Fibroblast of skin of right biceps (primary cell): ENCODE measurements at places on chromosomes 1 and 21.

DNA sequence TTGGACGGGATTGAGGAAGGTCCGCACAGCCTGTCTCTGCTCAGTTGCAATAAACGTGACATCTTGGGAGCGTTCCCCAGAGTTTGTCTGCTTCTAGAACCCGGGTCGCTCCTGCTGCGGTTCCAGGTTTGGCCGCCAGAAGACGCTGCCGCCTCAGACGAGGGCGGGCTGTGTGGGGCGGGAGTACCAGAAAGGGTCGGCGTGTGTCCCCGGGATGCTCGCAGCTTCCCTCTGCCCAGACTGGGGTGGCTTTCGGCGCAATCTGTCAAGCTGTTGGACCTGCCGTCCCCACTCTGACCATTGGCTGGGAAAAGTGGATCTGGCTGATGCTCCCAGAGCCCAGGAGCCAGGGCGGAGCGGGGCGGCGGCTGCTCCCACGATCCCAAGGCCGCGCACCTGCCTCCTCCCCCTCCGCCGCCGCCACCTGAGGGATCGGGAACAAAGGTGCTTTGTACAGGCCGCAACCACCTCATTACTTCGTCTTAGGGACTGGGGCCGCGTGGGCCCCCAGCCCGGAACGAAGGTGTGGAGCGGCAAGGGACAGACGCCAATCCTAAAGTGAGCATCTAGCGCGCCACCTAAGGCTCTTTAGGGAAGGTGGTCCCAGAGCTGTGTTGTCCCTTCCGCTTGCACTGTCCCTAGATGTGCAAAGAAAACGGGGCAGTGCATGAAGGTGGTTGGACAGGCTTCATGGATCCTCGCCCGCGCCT is 683 bp upstream of the EFNA4 start:
- peak; percentile 62 for DNase-seq

GRCh38 chr1:43706598-43707189 is 642 bp upstream of the ST3GAL3 start:
- DNase-seq = no peak

DNA sequence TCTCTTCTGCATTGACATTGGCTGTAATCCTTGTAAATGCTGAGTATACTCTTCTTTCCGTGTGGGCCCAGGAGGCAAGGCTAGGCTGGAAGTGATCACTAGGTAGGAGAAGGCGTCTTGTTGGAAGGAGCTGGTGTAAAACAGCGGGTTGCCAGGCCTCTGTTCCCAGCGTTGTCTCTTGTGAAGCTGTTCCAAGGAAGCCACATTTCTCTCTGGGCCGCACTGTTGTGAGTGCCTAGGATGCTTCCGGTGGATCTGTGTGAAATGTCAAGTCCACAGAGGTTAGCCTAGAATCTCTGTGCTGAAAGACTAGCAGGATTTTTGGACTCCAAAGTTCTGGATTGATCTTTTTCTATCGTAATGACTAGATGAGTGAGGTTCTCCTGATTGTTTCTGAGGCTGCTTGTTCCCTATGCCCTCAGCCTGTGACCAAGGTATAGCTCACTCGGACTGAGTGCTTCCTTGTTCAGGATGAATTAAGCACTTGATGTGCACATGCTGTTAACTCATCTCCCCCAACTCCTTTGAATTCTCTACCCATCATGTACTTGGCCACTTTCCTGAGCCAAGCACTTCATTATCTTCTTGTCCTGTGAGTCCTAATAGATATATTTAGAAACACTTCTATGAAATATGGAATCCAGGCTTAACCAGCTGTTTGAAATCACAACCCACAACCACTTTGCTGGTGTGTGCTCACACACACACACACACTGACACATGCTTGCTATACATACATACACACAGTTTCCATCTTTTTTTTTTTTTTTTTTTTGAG is 63.3 kb downstream of the PBX1 start:
- DNase-seq = no peak

DNA sequence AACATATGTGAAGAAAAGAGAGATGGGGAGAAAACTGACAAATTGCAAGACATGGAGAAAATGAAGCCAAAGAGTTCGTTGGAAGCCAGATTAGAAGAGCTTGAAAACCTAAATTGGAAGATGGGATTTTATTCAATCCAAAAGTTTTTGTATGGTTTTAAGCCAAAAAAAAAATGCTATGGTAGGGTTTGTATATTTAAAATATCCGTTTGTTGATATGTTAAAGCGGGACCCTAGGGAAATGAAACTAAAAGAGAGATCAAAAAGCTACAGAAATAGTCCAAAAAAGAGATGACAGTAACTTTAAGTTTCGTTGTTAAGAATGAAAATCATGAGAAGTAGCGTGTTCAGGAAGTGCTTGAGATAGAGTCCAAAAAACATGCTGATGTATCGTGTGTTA is 617.7 kb upstream of the ADGRL2 start:
- no peak for DNase-seq

GRCh38 chr1:41466146-41466545 is 18.3 kb downstream of the EDN2 start:
- DNase-seq = no peak

DNA sequence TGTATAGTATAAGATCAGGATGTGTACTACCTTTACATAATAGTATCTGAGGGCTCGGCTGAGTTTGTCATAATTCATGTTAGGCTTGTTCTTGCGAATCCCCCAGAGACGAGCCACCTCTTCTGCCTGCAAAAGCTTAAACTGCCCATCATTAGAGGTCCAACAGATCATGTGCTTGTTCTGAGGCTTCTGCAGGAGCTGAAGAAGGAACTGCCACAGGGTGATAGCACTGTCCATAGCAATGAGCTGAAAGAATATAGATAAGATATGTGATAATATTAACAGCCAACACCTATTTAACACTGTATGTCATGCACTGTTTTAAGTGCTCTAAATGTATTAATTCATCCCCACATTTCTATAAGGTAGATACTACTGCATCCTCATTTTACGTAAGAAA is 8.2 kb downstream of the ELK4 start:
- DNase-seq = no peak

GRCh38 chr21:33236766-33237165 is 7.0 kb downstream of the IFNAR2 start:
- DNase-seq = peak; percentile 66

DNA sequence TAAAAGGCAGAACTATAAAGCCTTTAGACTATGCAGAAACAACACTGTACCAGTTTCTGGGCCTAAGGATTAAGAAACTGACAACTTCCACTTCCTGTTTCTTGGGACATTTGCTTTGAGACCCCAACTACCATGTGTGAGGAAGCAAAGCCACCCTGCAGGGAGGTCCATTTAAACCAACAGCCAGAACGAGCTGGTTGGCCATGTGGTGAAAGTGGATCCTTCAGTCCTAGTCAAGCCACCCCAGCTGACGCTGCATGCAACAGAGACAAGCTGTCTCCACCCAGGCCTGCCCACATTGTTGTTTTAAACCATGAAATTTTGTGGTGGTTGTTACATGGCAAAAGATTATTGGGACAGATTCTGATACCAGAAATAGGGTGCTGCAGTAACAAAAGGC is 31.8 kb upstream of the SLFNL1 start:
- no peak for DNase-seq

DNA sequence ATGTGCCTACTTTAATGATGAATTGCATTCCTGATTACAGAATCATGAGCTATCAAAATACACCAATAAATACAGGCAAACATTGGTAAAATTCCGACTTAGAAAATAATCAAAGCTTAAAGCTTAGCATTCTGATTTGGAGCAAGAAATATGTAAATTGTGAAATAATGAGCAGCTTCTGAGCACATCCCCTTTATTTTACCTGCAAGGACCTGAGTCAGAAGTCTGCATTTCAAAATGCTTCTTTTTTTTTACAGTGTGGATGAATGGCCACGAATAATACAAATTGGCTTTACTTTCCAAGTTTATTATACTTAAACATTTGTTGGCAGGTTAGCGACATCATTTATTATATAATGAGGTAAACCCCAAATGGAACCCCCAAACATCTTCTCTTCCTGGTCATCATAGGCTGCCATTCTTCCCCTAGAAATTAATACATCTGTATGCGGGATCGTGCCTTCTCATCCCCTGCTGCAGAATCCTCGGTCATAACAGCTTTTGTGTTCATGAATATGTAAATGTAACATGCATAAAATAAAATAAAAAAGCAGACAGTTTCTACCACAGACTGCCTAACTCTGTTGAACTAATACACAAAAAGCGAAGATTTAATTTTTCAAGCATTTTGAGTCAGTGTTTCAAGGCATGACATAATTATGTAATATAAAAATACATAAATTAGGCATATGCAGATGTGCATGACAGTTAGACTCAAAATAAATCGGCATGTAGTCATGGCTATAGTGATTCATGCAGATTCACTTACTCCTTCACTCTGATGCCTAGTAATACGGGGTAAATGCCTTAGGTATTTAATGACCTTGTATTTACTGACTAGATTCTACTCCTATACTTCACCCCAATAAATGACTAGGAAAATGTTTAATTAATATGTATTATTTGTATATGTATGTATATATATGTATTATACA is 339.7 kb downstream of the USP25 start:
- peak; percentile 52 for DNase-seq

GRCh38 chr1:151289080-151289935 is 7.2 kb downstream of the ZNF687 start:
- no peak for DNase-seq
